ENCODE measurements at places on chromosomes 13 and 19.
A peak's percentile ranks its signal among the peaks of the same experiment; 100 is the strongest.

GRCh38 chr19:6577476-6578125 is 13.3 kb downstream of the CD70 start:
- DNase-seq, result peak; percentile 71

DNA sequence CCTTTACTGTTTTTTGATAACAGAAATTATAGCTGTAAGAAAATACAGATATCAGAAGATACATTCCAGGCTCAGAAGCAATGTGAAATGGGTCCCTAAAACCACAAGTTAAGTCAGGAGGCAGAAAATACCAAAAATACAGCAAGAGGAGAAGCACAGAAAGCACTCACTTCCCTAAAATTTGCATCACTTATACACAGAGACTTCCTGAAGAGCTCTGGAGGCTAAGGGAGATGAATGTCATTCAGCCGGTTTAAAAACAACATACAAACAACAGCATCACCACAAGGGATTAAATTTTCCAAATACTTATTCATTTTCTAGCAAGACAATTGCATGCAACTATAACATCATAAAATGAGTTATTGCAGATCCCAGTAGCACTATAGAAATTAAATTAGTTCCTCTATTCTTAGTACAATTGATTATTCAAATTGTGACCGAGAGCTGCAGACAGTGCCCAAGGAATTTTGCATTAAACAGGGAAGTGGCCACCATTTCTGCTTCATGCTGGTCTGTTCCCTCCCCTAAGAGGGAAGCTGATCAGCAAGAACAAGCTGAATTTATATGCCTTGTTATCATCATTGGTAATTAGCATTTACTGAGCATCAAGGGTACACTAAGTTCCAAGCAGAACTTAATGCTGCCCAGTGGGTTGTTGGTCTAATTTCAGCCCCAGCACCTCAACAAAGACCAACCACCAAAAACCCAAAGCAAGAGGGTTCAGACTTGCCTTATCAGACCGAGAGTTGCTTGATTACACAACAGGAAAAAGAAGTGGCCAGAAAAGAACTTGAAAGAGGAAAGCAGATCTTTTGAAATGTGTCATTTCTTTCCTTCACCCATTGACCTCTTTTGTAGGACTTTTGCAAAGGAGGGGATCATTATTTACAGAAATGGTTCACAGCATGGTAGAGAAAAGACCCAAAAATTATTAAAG is 140.7 kb downstream of the KCTD12 start:
- no peak for DNase-seq

DNA sequence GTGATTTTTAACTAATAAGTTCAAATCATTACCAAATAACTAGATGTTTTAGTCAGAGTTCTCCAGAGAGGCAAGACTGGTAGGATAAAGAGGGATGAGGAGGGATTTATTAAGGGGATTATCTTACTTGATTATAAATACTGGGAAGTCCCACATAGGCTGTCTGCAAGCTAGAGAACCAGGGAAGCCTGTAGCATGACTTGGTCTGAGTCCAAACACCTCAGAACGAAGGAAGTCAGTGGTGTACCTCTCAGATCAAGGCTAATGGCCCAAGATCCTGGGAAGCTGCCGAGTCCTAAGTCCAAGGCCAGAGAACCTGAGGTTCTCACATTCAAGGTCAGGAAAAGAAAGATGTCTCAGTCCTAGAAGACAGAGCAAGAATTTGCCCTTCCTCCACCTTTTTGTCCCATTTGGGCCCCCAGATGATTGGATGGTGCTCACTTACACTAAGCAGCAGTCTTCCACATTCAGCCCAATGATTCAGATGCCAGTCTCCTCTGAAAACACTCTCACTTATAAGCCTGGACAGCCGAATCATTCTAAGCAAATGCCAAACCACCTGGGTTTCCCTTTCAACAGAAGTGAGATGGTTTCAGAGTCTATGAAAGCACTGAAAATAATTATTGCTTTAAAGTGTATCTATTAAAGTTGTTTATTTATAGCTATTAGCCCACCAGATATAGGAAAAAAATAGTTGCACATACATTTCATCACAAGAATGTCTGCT is 1599.2 kb downstream of the OLFM4 start:
- DNase-seq, result no peak

DNA sequence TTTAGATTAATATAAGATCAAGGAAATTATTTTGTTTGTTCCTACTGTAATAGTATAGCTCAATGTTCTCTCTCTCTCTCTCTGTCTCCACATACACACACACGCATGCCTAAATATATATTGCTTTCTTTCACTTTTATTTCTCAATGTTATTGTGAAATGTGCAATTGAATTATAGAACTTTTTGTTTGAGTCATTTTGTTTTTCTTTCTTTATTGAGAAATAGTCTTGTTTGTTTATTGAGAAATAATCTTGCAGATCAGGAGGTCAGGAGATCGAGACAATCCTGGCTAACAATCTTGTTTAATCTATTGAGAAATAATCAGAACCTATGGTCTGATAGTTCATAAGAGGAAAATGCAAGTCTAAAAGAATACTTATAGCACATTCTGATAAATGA is 1581.3 kb downstream of the EFNB2 start:
- no peak for DNase-seq

- DNase-seq, result no peak
These were observed 988 bp downstream of the LRRC4B start for GRCh38 chr19:50567052-50567841.

GRCh38 chr13:70960841-70961443 is 852.7 kb upstream of the KLHL1 start:
- DNase-seq, result no peak

All from left colon (tissue), 2 donors.